ENCODE measurements at places on chromosomes 7 and 10. TPM values are rescaled to one million over a fixed set of nuclear protein-coding genes. Genes with fewer than 3 reads are reported as not detected.

DNA sequence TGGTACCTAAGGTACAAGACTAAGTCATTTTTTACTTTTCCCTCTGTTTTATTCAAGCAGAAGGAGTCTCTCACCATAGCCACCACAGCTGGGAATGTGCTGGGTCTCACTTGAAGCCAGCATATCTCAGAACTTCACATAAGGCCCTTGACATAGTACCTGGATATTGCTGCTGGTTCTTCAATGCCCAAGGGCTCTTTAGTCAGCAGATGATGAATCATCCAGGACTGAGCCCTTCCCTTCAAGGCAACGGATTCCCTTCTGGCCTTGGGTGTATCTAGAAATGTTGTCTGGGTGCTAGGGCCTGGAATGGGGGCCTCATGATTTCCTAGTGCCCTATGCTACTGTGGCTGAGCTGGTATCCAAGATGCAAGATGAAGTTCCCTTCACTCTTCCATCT, 93.9 kb downstream of the ADCYAP1R1 start:
- DNase-seq = no peak

Gene CACNB2
- 1.5 TPM for total RNA-seq

GRCh38 chr7:137165241-137165640, 178.3 kb downstream of the PTN start:
- no peak for DNase-seq

DNA sequence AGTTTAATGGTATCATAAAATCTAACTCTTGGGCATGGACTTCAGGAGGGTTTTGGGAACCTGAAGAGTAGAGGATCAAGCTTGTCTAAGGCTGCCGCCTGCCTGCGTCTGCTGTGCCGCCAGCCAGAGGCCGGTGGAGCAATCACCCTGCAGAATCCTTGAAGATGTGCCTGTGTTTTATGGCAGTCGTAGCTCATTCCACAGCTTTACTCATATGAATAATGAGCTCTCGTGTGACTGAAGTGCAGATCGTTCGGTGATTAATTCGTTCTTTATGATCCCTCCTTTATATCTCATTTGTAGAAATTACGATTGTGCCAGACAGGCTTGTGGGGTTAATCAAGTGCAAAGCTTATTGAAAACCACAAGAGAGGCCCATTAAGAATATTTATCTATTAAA, 100.8 kb downstream of the ACTR3B start:
- DNase-seq = no peak

- DNase-seq = no peak
Observed at GRCh38 chr10:43305876-43306275, 39.0 kb upstream of the RASGEF1A start.

DNA sequence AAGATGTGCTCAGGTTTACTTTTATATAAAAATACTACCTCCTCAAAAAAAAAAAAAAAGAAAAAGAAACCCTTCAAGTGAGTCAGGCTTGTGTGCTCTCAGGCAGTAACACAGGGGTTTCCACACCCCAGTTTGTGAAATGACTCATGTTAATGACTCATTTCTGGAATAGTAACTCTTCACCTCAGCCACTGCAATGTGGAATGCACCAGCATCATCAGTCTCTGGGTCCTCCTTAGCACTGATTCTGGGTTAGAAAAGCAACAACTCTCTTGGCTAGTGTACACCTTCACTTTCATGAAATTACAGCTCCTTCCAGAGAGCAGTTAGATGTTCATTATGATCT, 110.6 kb downstream of the EMX2 start:
- peak; percentile 95 for DNase-seq

DNA sequence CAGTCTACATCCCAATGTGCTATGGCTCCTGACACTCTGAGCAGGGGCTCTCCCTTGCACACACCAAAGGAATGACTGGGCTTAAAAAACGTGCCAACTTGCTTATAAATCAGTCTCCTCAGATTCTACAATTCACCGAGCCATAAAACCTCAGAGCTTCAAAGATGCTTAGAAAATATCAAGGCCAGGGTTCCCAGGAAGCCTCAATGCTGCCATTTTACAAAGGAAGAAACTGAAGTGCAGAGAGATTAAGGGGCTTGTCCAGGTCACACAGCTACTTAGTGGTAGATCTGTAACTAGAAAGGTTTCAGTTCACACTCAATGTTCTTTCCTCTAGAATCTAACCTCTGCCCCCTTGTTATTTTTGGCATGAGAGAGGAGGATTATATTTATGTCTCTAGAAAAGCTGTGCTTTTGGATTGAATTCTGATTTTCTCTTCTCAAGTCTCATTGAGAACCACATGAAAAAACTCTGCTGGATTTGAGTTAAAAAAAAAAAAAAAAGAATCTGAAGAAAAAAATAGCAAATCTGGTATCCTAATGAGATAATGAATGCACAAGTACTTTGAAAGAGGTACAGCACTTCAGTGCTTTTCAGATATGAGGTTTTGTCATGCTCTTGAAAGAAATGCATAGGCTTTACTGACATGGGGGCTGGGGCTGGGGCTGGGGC, 22.3 kb upstream of the TSPAN33 start:
- peak; percentile 22 for DNase-seq

GRCh38 chr7:21106296-21106732, 319.6 kb upstream of the SP8 start:
- DNase-seq = no peak

Data from fibroblast of lung (primary cell).